ENCODE measurements at places on chromosomes 6 and 20.

DNA sequence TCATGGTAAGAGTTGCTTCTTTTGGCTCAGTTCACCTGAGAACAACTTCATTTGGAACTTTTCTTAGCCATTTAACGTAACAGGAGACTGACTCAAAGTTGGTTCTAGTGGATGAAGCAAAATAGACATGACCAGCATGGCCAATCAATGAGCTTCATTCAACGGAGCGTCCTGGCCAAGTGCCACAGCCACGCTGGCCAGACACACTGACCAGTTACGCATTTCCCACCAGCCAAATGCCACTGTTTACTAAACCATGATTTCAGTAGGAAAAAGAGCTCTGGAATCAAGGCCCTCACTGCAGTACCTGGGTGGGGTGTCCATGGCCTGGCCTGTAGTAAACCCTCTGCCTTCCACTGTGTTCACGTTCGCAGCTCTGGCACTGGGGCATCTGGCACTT is 80.4 kb downstream of the POPDC3 start:
- no peak for DNase-seq

GRCh38 chr6:105898286-105898685 is 187.8 kb upstream of the PRDM1 start:
- DNase-seq, result no peak

GRCh38 chr20:31666258-31667042 is 28.7 kb downstream of the COX4I2 start:
- no peak for DNase-seq

GRCh38 chr20:54476169-54477009 is 996 bp downstream of the DOK5 start:
- DNase-seq, result no peak

- DNase-seq, result no peak
These were observed 14.3 kb downstream of the HRH3 start for GRCh38 chr20:62205618-62206387.

GRCh38 chr6:16253399-16254144 is 15.2 kb downstream of the GMPR start:
- no peak for DNase-seq

DNA sequence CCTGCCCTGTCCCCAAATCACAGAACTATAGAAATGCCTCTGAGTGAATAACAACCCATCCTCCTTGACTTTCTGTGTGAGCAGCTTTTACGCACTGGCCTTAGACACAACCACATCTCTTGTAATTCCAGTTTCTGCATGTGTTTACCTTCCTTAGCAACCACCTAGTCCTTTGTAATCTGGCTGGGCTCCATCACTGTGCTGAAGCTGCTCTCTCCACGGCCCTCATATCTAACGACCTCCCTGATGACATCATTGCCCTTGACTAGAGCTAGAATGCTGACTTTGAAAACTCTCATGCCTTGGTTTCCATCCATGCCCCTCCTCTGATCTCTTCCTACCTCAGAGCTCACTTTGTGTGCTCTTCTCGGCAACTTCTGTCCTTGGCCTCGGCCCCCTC is 30.5 kb upstream of the GLP1R start:
- DNase-seq, result no peak

DNA sequence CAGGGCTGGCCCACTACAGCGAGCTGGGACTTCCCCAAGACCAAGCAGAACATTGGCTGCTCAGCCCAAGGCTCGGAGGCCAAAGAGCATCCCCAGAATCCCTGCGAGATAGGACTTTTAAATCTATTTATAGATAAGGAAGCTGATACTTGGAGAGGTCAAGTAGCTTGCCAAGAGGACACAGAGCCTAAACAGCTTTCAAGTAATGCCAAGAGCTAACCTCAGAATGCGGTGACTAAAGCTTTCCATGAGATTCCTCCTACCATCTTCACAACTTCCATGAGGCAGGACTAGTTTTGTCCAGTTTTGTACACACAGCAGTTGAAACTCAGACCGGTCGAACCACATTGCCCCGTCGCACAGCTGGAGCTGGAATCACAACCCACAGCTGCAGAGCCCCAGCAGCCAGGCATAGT is 168.1 kb upstream of the TOP1 start:
- no peak for DNase-seq

GRCh38 chr6:143802833-143803565 is 40.1 kb upstream of the LTV1 start:
- DNase-seq, result no peak

GRCh38 chr20:43434565-43434964 is 23.1 kb upstream of the SRSF6 start:
- DNase-seq, result no peak

- DNase-seq, result no peak
These were observed 34.1 kb upstream of the ID1 start for GRCh38 chr20:31570735-31571617.

GRCh38 chr6:46730921-46731461 is 4.2 kb downstream of the PLA2G7 start:
- DNase-seq, result no peak

GRCh38 chr6:17423026-17423425 is 29.6 kb downstream of the CAP2 start:
- DNase-seq, result no peak

DNA sequence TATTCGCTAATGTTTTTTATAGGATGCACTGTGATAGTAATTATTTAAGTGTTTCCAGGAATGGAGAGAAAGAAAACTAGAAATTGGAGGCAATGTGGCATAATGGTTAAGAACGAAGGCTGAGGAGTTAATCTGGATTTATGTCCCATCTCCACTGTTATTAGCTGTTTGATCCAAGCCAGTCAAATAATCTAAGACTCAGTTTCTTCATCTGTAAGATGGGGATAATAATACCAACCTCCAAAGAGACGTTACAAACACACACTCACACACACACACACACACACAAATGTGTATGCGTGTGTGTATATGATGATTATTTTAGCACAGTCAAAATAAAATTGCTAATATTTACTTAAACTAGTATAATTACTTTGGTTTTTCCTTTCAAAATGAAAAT is 36.9 kb upstream of the TPD52L1 start:
- no peak for DNase-seq

- DNase-seq, result no peak
These were observed 149.3 kb downstream of the CFAP61 start for GRCh38 chr20:20201639-20202038.

DNA sequence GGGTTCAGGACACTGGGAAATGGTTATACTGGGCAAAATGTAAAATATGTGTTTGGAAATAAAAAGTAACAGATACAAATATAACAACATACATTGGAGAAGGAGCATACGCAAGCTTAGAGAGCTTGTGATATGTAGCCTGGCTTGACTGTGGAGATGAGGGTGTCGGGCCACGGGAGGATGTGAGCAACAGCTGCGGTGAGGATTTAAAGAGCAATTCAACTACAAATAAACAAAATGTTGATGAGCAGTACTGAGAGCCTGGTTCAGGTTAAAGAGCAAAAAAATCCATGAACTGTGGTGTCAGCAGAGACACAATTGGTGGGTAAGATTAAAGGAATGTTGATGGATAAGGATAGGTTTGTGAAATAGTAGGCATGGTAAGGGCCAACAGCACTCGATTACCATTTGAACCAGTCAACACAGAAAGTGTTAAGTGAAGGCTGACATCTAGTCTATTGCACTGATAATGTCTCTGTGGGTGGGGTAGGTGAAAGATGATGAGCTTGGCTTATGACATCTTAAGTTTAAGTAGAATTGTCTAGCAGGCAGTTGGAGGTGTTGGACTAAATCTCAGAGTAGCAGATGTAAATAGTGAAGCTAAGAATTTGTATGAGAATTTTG is 723.2 kb downstream of the EPM2A start:
- no peak for DNase-seq

DNA sequence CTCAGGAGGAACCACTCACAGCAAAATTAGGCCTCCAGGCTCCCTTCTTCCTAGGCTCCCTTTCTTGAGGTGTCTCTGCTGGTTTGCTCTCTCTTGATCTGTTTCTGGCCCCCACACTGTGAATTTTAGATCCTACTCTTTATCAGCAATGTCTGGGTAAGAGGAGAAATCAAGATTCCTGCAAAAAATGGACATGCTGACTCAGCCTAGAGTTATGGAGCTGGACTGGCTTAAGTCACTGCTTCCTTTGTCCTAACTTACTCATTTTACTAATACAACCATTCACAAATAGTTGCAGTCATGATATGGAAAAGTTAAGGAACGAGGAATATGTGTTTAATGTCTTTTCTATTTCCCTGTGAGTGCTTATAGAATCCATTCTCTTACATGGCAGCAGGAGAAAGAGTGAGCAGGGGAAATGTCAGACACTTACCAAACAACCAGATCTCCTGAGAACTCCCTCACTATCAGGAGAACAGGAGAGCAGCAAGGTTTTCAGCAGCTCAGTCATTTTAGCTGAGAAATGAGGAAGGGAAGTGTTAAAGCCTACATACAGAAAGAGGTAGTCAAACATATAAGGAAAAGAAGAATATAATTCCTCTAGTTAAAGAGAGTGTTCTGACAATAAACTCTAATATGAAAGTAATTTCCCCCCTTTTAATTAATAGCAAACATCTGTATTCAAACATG is 160.8 kb downstream of the PDE7B start:
- DNase-seq, result no peak

- DNase-seq, result no peak
These were observed 122.6 kb upstream of the FERMT1 start for GRCh38 chr20:6245436-6245835.

Data from T-helper 2 cell (primary cell).